ENCODE measurements at places on chromosomes 12 and 14.

DNA sequence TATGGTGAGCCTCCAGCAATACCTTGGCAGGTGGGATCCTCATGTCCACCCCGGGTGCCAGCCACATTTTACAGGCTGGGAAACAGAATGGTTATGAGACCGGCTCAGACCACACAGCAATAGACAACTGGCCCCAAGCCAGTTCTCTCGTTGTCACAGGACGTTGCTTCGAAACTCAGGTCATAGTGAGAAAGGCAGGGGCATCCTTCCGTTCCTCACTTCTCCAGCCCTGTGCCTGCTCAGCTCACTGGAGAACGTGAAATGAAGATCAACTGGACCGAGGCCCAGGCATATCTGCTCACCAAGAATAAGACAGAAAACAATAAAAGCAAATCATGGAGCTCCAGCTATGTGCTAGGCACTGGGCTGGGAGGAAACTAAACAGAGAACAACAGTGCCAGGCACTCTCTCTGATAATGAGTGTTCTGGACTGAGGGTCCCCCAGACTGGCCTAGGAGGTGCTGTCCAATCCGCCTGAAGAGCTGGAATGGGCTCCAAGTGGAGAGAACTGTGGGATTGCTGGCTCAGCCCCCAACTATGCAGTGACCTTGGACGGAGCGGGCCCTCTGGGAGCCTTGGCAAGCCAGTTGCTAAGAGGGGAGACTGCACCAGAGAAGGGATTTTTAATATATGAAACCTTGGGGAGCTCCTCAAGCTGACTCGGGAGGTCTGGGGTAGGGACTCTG lies 18.8 kb upstream of the FAIM2 start:
- H3K4me3 ChIP-seq, result no peak overlapping the region
- peaks cover 14% of the 10 kb centered on the region for H3K4me1 ChIP-seq
- H3K27me3 ChIP-seq, result no peaks in the 10 kb centered on the region
- DNase-seq, result no peak
- no peak overlapping the region for H3K27ac ChIP-seq

DNA sequence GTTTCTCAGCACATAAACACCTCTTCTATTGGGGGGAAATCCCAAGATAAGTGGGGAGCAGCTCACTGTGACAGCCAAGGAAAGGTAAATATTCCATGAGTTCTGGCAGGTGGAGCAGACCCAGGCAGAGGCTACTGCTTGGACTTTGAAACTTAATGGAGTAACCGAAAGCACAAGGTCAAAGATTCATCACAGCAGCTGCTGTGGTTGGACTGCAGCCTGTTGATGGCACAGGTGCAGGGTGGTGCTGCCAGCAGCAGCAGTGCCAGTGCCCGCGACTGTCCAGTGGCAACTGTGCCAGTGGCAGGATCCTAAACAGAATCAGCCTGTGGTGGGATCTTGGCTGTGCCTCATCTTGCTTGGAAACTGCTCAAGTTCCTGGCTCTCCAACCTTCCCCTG lies 81.4 kb upstream of the ARID2 start:
- no peak for DNase-seq
- no peaks in the 10 kb centered on the region for H3K36me3 ChIP-seq
- H3K27ac ChIP-seq, result no peak overlapping the region
- H3K4me3 ChIP-seq, result no peak overlapping the region
- H3K27me3 ChIP-seq, result no peaks in the 10 kb centered on the region
- no peaks in the 10 kb centered on the region for H3K4me1 ChIP-seq

DNA sequence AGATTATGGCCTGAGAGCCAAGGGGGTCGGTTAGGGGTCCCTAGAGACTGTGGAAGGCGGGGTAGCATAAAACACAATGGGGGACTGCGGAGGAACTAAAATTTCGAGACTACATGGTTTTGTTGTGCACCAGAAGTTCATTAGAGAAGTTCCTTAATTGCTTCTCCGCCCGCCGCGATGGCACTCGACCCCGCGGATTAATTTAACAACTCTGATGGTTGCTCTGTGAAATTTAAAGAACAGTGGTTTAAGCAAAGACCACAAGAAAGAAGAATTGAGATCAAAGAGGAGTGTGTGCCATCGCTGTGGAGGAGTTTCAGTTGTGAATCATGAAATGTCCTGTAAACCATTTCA lies 1.4 kb upstream of the CCDC88C start:
- H3K27me3 ChIP-seq, result peaks cover 31% of the 10 kb centered on the region
- no peak overlapping the region for H3K27ac ChIP-seq
- peak overlapping the region; percentile 63 for H3K4me3 ChIP-seq
- no peaks in the 10 kb centered on the region for H3K36me3 ChIP-seq
- no peaks in the 10 kb centered on the region for H3K4me1 ChIP-seq

- H3K27ac ChIP-seq, result peak overlapping the region; percentile 52
- H3K4me3 ChIP-seq, result no peak overlapping the region
- H3K36me3 ChIP-seq, result peaks cover 6% of the 10 kb centered on the region
- H3K4me1 ChIP-seq, result peaks cover 81% of the 10 kb centered on the region
- no peaks in the 10 kb centered on the region for H3K27me3 ChIP-seq
- no peak for DNase-seq
These were observed 44.5 kb downstream of the CORO1C start for GRCh38 chr12:108686780-108687179.

- H3K4me3 ChIP-seq, result no peak overlapping the region
- peaks cover 40% of the 10 kb centered on the region for H3K27me3 ChIP-seq
- DNase-seq, result no peak
- no peak overlapping the region for H3K27ac ChIP-seq
These were observed 20.7 kb downstream of the SLC6A12 start for GRCh38 chr12:193261-193660.

- no peaks in the 10 kb centered on the region for H3K27me3 ChIP-seq
- no peak overlapping the region for H3K4me3 ChIP-seq
- DNase-seq, result no peak
- no peak overlapping the region for H3K27ac ChIP-seq
- no peaks in the 10 kb centered on the region for H3K36me3 ChIP-seq
These were observed 373.5 kb upstream of the OR4E1 start for GRCh38 chr14:22047115-22047514.

- H3K27ac ChIP-seq, result no peak overlapping the region
- H3K27me3 ChIP-seq, result no peaks in the 10 kb centered on the region
- no peaks in the 10 kb centered on the region for H3K36me3 ChIP-seq
- DNase-seq, result peak; percentile 61
- H3K4me3 ChIP-seq, result no peak overlapping the region
These were observed 41.4 kb downstream of the COX16 start for GRCh38 chr14:70317969-70318634.

GRCh38 chr14:74604911-74605310 lies 7.1 kb downstream of the LTBP2 start:
- H3K4me3 ChIP-seq, result no peak overlapping the region
- H3K36me3 ChIP-seq, result 0 out of 2 replicates have a peak, but pooled peaks cover 4% of the 10 kb centered on the region
- H3K27ac ChIP-seq, result peak overlapping the region; percentile 11

- no peaks in the 10 kb centered on the region for H3K36me3 ChIP-seq
- no peak overlapping the region for H3K27ac ChIP-seq
These were observed 19.6 kb upstream of the SMCO2 start for GRCh38 chr12:27426743-27427487.

Measured in GM23248 (cell line).